Stimulated activated CD4-positive, alpha-beta T cell treated with anti-CD3 and anti-CD28 coated beads, Interleukin-1b, Interleukin-23, amount 100 ng/mL, for 1 hour (primary cell): ENCODE measurements at places on chromosomes 2 and 18.

GRCh38 chr18:13395577-13395976 is 177.0 kb downstream of the LDLRAD4 start:
- no peak for DNase-seq

DNA sequence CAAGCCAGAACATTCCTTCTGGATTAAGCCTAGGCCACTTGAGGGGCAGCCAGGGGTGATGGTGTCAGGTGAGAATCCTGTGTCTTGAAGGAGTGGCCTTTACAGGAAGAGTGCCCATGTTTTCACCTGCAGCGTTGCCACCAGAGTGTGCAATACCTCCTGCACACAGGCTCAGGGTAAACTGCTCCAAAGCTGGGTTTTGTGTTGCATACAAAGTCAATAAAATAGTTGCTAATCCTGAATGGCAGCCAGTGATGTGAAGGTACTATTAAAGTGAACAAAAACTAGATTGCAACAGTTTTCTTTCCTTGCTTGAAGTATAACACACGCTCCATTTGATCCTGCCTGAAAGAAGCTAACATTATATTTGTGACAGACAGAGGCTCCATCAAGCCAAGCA is 64.4 kb upstream of the NRP2 start:
- no peak for DNase-seq

DNA sequence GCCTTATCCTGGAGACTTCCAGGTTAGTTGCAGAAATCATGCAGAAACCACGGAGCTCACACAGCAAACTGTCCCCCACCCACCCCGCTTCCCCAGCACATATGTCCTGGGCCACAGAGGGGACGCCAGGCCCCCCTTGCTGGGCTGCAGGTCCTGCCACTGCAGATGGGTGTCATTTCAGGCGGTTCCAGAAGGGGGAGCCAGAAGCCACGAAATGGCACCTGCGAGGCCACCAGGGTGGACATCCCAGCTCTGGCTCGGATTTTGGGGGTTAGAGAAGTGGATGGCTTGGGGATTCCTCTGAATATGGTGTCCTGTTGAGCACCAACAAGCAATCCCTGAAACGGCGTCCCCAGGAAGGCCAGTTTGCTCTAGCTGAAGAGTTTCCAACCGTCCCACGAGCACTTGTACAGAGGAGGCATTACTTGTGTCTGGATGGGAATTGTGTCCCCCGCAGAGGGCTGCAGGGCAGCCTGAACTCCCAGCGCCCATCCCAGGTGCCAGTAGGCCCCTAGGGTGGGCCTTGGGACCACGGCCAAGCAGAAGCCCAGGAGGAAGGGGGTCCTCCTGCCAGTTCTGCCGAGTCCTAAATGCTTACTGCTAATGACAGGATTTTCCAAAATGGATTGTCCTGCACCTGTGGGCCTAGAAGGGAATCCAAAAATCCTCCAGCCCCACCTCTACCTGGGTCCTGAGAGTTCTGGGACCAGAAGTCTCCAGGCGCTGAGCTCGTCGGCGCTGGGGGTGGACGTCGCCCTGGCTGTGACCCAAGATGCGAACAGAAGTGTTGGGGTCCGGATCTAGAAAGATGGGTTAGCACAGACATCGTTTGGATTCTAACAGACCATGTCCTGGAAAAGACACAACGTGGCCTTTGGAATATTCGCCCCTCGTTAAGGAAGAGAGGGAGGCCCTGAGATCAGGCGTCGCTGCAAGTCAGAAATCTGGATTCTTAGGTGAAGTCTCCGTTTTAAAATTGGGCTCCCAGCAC is 14.6 kb upstream of the NFATC1 start:
- no peak for DNase-seq

GRCh38 chr2:148512501-148512900 is 132.1 kb upstream of the EPC2 start:
- DNase-seq = no peak

GRCh38 chr2:70978341-70979179 is at the start of gene ANKRD53:
ANKRD53 (plus strand) TSS chr2:70978630; CDS start chr2:70978646, 16 bp downstream.
- DNase-seq = no peak

DNA sequence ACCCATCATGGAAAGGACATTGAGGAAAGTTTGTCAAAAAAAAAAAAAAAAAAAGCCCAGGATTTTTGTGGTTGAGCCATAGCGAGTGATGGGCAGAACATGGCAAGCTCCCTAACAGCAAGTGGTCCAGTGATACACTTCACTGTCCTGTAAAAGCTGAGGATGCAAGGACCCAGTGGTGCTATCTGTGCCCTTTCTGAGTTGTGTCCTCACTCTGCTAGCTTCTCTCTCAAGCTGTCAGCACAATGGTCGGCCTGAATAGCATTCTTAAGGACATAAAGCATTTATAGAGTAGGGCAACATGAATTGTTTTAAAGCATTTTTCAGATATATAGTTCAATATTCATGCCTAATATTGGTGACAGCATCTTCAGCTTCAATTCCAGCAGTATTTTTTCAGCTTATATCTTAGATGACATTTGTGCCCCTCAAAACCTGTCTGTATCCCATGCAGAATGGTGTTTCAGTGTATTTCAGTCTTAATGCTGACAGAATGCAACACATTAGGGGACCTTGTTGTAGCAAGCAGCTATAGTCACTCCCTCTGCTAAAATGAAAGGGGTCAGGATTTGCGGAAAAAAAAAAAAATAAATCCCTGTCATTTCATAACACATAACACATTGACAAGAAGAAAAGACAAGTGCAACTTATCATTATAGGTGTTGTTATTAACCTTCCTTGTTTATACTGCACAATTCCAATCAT is 496.7 kb downstream of the THSD7B start:
- no peak for DNase-seq

DNA sequence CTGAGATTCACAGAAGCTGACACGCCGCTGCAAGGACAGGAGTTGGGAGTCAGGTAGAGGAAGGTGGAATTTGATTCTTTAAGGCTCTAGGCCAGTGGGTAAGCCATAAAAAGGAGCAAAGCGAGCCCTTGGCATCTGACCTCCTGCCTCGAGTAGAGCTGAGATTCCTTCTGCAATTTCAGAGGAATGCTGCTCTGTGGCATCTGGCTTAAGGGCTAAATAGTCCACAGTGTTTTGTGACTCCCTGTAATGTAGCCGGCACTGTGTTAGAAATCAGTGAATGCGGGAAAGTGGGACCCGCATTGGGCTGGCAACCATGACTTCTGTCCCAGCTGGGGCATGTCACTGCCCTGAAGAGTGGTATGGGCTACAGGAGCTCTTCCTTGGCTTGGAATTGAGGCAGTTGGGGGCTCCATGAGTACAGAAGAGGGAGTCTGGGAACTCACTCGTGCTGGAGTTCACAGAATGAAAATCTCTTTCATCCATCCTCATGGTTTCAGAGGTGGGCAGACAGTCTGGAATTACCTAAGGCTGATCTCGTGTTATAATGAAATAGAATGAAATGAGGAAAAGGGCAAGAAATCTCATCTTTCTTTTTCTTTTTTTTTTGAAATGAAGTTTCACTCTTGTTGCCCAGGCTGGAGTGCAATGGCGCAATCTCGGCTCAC is 12.7 kb upstream of the MYCN start:
- no peak for DNase-seq

DNA sequence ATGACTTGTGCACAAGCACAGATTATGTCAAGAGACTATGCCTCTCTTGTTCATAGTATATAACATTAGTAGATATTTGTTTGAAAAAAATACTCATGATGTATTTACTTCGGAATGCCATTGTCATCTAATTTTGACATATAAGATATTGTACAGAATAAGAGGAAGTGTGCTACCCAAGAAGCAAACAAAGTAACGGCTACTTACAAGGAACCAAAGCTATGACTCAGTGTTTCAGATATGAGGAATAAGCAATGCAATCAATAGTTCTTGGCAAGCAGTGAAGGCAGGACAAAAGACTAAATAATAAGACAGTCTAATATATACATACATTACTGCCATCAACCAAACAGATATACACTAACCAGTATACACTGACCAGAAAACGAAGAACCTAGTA is 256.3 kb downstream of the CCDC178 start:
- DNase-seq = no peak

GRCh38 chr2:140643761-140644187 is 1487.0 kb downstream of the LRP1B start:
- no peak for DNase-seq

DNA sequence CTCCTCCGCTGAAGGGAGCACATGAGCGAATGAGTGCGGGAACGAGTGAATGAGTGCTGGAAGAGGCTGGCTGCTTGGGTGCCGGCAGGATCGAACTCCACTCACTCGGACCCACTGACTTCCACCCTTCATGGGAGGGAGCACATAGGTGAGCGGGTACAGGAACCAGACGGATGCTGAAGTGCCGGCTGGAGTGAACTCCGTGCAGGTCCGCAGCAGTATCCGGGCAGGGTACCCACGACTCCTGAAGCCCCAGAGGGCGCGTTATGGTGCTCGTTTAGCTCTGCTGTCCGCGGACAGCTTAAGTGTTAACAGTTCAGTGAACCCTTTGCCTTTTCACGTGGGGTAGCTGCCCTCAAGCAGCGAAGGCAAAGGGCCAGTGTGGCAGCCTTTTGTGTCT is 23.2 kb downstream of the RPRM start:
- no peak for DNase-seq

DNA sequence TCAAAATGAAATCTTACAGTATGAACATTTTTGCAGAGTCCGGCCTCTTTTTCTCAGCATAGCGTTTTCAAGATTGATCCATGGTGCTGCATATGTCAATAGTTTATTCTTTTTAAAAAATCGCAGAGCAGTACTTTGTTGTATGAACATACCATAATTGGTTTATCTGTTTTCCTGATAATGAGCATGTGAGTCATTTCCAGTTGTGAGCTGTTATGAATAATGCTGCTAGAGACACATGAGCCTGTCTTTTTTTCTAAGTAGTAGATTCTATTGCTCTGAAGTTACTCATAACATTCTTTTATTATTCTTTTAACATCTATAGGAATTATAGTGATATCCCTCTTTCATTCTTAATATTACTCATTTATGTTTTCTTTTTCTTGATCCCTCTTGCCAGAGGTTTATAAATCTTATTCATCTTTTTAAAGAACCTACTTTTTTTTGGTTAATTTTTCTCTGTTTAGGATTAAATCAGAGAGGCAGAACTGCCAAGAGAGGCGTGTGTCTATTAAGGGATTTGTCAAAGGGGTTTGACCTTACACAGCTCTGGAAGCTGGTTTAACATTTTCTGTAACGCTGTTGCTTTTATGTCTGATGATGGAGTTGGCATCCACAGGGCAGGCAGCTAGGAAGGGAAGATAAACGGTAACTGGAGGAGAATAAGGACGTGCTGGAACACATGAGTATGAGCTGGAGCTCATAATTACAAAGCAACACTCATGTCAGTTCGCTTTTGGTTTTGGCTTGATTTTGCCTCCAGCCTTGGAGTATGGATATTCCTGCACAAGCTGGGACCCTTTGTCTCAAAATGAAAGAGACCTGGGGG is 47.4 kb downstream of the MGAT5 start:
- DNase-seq = no peak

DNA sequence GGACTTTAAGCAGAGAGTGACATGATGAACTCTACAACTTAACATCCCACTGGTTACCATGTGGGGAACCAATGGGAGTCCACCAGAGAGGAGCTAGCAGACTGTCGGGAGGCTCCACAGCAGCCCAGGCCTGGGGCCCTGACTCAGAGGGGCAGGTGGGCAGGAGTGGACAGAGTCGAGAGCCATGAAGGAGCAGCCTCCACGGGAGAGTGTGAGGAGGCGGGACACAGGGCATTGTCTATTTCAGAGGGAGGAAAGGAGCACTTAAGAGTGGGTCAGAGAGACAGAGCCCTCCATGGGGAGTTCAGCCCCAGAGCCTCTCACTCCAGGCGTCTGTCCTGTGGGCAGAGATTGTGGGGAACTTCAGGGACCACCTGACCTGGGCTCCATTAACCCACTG is 118.7 kb downstream of the CYP26B1 start:
- DNase-seq = no peak

GRCh38 chr2:84459944-84460429 is 907 bp upstream of the SUCLG1 start:
- no peak for DNase-seq

DNA sequence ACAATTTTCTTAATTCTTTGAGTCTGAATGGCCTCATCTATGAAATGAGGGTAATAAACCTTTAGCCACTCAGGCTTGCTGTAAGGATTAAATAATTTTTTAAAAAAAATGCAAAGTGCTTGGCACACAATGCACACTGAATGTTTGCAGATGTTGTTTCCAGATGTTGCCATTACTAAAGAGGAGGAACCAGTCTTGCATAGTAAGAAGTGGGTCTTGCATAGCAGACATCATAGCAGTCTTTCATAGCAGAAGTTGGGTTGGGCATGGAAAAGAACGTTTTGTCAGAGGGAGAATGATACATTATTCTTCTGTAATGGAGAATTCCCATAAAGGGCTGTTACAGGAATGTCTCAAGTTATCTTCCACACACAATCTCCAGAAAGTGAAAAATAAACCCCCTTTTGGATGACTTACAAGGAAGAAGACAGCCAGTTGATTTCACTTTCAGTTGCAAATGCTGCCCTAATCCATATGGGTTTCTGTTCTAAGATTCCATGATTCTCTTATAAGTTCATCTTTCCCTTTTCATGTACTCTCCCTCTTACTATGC is 327.7 kb downstream of the SUCLG1 start:
- DNase-seq = no peak

DNA sequence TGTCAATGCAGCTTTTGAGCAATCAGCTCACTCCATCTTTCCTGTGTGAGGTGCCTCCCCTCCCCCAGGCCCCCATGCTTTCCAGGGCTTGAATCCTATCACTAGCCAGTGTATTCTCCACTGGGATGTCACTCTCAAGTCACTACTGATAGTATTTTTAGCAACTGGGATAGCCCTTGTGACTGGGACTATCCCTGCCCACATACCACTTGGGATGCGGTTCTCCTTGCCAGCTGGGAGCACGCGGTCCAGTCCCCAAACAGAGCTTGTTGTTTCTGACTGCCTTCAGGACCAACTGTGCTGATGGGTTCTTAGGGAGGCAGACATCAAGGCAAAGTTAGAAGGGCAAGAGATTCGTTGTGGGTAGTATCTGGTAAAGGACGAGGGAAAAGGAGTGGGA is 134.9 kb downstream of the FAM161A start:
- DNase-seq = no peak

GRCh38 chr2:84942964-84943421 is 28.0 kb upstream of the KCMF1 start:
- no peak for DNase-seq

- DNase-seq = no peak
These were observed 233.5 kb upstream of the ATP5MC3 start for GRCh38 chr2:175414882-175415487.

DNA sequence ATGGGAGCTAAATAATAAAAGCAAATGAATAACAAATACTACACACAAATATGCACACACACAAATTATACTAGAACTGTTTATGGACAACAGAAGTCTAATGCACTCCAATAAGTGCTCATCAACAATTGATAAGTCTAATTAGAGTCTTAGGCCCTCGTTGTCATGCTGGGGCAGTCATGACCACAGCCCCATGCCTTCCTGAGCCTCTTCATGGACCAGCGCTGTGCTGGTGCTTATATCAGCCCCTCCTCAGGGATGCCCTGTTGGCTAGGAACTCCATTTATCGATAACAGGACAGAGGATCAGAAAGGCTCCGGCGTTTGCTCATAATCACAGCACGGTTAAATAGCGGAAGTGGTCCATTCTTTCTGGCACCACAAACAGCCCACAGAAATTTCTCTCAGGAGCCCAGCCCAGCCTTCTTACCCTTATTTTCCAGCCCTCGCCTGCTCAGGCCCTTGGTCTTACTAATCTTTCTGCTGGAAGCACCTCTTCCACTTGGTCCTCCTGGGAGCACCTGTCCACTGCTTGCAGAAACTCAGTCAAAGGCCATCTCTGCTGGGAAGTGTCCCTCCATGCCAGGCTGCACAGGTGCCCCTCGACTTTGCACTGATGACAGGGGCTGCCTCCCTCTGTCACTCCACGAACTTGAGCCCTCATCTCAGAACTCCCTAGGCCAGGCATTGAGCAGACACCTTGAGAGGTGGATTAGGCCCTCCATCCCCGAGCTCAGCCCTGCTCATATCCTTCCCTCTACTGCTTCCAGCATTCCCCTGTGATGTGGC is 500.2 kb upstream of the HS6ST1 start:
- DNase-seq = no peak
